ENCODE measurements at places on chromosomes 6 and 20.

- DNase-seq, result no peak
These were observed 19.3 kb upstream of the EFCAB8 start for GRCh38 chr20:32839227-32839981.

GRCh38 chr20:5192570-5193431 lies 66.0 kb downstream of the CDS2 start:
- DNase-seq, result no peak

DNA sequence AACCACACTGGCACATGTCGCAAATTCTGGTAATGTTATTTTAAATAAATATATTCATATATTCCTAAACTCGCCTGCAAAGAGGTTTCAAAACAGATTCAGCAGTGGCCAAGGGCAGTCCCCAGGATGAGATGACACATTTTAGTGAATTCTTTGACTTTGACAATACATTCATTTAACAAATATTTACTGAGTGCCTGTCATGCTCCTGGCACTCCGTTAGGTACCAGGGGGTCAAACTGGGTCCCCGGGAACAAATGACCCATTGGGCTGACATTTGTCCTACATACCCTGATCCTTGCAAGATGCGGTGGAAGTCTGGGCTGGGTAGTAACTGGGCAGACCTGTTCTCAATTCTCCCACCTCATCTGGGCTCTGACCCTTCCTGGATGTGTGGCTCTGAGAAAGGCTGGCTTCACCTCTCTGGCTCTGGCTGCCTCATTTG lies 74.9 kb downstream of the FYN start:
- DNase-seq, result no peak

GRCh38 chr6:138814179-138814834 lies 18.4 kb downstream of the ECT2L start:
- no peak for DNase-seq

DNA sequence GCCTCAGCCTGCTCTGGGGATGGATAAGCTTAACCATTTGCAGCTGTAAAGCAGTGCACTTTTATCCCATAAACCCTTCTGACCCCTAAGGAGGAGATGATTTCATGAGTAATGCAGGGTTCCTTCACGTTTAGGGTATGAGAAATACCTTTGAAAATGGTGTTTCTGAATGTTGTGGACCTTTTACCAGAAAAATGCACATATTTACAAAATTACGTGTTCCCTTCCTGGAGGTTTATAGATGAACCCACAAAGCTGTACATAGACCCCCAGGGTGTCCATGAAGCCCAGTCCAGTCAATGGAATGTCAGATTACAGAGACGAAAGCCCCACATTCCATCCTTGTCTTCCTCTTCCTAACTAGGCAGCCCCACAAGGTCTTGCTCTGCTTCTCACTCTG lies 78.6 kb upstream of the INSM1 start:
- DNase-seq, result no peak

DNA sequence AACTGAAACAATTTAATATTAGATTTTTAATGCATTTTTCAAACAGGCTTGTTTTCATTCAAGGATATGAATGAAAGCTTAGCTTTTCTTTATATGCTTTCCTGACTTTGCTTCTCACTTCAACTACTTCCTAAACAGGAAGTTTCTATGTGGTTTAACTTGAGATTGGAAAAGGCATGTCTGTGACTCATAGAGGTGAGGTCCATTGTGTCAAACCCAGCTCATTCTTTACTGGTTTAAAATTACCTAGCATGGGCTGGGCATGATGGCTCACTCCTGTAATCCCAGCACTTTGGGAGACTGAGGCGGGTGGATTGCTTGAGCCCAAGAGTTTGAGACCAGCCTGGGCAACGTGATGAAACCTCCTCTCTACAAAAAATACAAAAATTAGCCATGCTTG lies 34.4 kb downstream of the EFHC1 start:
- no peak for DNase-seq

DNA sequence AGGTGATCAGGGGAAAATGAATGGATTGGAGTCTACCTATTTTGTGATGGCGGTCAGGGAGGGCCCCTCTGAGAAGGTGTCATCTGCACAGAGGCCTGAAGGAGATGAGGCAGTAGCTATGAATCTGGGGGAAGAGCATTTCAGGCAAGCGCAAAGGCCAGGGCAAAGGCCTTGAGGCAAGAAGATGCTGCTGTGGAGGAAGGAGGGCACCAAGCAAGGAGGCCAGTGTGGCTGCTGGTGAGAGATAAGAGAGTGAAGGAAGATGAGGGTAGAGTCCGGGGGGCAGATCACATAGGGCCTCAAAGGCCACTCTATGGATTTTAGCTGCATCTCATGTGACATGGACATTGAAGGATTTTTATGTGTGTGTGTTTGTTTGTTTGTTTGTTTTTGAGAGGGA lies 20.6 kb upstream of the CSNK2A1 start:
- DNase-seq, result no peak

GRCh38 chr20:44765701-44766347 lies 20.2 kb downstream of the KCNK15 start:
- peak; percentile 65 for DNase-seq

GRCh38 chr6:137095651-137096238 lies 51.0 kb upstream of the IL20RA start:
- DNase-seq, result no peak

- DNase-seq, result no peak
These were observed 22.7 kb downstream of the SENP6 start for GRCh38 chr6:75624335-75624734.

DNA sequence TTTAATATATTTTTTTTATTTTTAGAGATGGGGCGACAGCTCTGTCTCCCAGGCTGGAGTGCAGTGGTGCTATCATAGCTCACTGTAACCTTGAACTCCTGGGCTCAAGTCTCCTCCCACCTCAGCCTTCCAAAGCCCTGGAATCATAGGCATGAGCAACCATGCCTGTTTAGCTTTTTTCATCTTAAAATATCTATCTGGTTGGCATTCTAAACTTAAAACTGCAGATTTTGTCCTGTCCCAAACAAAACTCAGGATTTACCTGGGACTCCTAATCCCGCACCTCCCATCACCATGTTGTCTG lies 124.7 kb downstream of the SULF2 start:
- DNase-seq, result no peak

DNA sequence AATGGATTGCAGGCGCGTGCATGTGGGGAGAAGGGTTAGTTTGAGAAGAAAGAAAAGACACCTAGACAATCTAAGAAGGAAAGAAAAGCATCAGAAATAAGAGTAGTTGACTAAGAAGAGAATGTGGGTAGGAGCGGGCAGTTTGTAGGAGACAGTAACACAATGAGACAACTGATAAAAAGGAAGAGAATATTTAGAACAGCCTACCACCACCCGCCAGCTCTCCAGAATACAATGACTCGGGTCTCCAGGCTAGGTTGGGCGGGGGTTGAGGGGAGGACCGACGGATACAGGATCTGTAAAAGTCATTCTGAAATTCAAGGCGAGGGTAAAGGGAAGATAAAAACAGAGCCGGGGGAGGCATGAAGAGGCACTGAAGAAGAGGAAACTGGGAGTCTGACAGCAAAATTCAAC lies 712 bp downstream of the ABHD16A start:
- DNase-seq, result no peak

- DNase-seq, result no peak
These were observed 99.2 kb downstream of the MYLK4 start for GRCh38 chr6:2651536-2651935.

- DNase-seq, result no peak
These were observed 95.8 kb downstream of the BANF2 start for GRCh38 chr20:17795501-17796071.

GRCh38 chr6:106145144-106145543 lies 59.0 kb downstream of the PRDM1 start:
- DNase-seq, result no peak

GRCh38 chr6:33433544-33434191 lies 13.8 kb downstream of the SYNGAP1 start:
- DNase-seq, result no peak

DNA sequence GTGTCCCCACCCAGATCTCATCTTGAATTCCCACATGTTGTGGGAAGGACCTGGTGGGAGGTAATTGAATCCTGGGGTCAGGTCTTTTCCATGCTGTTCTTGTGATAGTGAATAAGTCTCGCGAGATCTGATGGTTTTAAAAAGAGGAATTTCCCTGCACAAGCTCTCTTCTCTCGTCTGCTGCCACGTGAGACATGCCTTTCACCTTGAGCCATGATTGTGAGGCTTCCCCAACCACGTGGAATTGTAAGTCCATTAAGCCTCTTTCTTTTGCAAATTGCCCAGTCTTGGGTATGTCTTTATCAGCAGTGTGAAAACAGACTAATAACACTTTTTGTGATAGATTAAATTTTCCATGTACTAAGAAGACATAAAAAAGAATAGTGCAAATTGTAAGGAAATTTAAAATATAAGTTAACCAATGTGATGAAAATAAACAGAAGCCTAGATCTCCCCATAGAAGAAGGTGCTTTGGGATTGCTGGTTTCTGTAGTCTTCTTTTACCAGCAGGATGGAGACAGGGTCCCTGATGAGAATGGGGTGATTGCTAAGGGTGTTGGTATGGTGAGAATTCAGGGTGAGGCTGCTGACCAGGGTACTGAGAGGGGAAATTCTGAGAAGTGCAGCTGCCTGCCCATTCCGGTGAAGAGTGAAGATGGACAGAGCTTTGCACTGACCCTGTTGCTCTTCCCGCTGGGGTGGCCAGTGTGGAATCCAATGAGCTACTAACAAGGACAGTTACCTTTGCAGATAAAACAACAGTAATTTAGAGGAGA lies 50.7 kb downstream of the BMP2 start:
- DNase-seq, result peak; percentile 68

Data from islet precursor cell (in vitro differentiated cells).